Activated CD8-positive, alpha-beta memory T cell treated with anti-CD3 and anti-CD28 coated beads for 4 hours (primary cell): ENCODE measurements at places on chromosomes 3 and 15.

GRCh38 chr15:80445300-80446041, 41.3 kb downstream of the ARNT2 start:
- DNase-seq = no peak

- no peak for DNase-seq
These were observed 192.5 kb downstream of the P3H2 start for GRCh38 chr3:189927975-189928895.

GRCh38 chr15:20645956-20646355, 104.4 kb upstream of the GOLGA6L6 start:
- no peak for DNase-seq

- DNase-seq = no peak
These were observed 636.6 kb upstream of the NR2F2 start for GRCh38 chr15:95693917-95694316.

DNA sequence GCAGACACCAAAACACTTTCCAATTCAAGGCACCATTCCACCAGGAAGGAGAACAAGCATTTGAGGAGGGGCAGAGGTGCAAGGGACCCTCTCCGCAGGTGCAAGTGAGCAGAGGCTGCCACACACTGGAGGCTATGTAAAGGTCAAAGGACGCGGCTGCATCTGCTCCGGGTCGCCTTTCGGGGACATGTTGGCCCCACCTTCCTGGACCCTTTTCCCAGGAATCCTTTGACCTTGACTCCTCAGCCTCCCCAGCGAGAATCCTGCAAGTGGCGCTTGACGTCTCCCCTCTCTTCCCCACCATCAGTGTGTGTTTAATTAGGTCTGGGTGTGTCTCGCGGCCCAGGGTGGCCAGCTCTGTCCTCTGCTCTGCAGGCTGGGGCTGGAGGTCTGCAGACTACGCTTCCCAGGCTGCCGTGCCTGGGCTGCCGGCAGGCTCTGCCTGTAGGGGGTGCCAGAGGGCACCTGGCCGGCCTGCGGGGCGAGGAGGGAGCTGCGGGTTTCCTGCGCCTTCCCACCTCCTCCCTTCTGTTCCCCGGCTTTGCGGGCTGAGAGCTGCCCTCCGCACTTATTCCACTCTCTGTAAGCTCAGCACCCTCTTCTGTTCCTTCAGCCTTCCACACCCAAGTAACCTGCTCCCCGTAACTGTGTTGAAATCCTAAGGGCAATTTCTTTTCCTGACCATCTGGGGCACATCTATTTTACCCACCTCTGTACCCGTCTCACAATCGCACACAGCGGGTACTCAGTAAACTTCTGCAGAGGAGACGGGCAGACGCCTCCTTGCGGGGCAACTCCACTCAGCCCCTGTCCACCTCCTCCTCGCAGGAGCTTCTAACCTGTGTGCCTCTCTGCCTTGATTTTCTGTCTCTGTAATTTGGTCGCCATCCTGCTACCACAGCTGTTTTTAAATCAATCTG, 129.8 kb downstream of the NSMCE3 start:
- no peak for DNase-seq

DNA sequence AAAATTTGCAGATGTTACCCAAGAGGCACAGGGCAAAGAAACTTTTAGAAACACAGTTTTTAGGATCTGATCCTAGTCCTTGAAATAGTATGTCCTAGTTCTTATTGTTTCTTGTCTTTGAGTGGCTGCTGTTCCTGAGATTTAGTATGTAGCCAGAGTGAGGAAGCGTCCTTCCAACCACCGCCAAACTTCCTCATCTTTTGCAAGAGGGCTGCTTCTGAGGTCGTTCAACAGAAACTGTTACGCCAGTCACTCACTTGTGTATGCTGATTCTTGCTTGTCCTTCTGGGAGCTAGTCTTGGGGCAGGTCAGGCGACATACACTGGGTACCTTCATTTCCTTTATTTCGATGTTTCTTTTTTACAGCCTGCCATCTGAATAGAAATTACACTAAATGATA, 577.3 kb upstream of the ZNF717 start:
- DNase-seq = no peak

GRCh38 chr3:113721636-113722035, 24.4 kb downstream of the NAA50 start:
- no peak for DNase-seq

GRCh38 chr15:76576523-76577279, 240.1 kb downstream of the ISL2 start:
- no peak for DNase-seq

GRCh38 chr3:185595526-185595925, 9.4 kb downstream of the SENP2 start:
- DNase-seq = no peak

- no peak for DNase-seq
These were observed 2.4 kb upstream of the ETV5 start for GRCh38 chr3:186110975-186111974.

DNA sequence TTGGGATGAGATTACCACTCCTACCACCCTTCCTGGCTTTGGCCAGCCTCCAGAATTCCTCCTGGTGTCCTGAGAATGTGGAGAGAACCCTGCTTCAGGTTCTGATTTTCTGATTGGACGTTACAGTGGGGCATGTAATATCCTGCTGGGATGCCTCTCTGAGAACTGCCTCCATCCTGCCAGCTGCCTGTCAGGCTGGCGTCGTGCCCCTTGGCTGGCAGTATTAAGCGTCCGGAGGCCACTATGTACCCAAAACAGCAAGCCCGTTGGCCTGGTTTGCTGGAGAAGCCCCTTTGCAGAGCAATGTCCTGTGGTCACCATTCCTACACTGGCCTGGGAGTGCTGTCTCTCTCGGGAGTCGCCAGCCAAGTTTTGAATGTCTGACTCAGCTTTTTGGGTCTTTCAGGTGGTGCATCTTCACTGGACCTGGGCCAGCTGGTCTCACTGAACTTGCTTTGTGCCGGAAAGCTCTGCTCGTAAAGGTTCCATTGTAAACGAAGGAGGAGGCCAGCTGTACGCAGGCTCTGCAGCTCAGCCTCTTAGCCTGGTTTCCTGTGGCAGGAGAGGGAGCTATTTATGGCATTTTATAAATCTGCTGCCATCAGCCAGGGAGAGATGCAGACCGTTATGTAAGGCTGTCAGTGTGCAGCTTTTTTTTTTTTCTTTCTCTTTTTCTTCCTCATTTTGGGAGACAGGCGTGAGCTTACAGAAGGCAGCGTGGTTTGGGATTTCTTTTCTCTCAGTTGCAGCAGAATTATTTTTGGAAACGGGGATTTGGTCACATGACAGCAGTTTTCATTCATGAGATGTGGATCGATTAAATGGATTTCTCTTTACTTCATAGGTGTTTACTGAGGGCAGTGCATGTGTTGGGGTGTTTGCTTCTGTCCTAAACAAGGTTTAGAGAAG, 19.0 kb upstream of the TRAK1 start:
- DNase-seq = no peak

GRCh38 chr15:82554849-82555248, 14.6 kb upstream of the RPS17 start:
- no peak for DNase-seq

DNA sequence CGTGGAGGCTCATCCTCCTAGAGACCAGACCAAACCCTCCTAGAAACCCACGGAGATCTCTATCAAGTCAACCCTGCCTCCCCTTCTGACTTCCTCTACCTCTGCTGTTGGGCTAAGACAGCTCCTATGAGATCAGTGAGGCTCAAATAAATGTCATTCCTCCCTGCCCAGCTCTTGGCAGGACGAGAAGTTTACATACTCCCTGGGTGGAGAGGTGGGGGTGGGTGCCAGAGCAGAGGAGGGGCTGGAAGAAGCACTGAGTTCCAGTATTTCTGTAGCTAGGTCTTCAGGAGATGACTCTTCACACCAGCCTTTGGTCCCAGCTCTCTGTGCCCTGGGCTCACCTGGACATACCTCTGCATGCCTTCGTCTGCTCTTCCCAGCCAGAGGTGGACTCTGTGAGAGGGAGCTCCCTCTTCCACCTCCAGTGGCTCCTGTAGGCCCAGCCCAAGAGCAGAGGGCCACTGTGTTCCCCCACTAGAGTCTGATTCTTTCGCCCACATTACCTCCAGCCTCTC, 42.4 kb upstream of the TLE3 start:
- DNase-seq = no peak
